Posterior vena cava (tissue), 2 donors: ENCODE measurements at places on chromosomes 5 and 9.
A peak's percentile ranks its signal among the peaks of the same experiment; 100 is the strongest.

DNA sequence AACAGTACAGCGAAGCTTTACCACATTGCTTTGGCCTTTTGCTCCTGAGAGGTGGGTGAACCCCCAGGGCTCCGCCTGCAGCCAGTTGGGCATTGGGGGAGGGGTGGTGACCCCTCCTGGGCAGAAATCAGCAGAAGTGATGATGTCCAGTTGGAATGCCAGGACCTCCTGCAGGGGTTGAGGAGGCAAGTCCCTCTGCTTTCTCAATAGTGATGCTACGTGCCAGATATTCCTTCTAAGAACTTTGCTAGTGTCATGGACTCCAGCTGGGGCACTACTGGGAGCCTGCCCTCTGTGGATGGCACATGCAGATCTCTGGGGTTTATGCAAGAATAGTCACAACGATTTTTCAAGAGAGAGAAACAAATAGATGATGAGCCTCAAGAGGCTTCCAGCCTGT is 95.6 kb downstream of the NDFIP1 start:
- DNase-seq = no peak

- DNase-seq = peak; percentile 99
These were observed at the start of the genes C9orf43 and POLE3 for GRCh38 chr9:113410207-113410864. TSS of gene C9orf43 (plus strand) at chr9:113410747. CDS start at chr9:113413494, 2,747 bp downstream. TSS of gene POLE3 (minus strand) at chr9:113410675. CDS start at chr9:113410293, 382 bp downstream.

DNA sequence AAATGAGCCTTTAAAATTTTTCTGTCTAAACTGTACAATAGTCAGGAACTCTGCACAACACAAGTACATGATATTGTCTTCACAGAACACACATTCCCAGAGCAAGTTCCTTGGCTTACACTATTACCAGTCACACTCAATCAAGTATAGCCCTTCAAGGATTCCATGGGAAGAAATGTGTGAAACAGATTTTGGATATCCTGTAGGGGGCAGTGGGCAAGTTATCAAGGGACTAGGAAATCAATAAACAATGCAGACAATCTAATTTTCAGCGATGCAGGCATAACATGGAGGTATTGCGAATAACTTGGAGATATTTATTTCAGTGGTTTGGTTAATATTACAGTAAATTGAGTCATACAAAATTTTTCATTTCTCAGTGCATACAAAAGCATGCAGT is 1171.5 kb upstream of the NUDT12 start:
- DNase-seq = no peak

GRCh38 chr9:78680196-78680595 is 383.3 kb downstream of the PSAT1 start:
- DNase-seq = no peak

GRCh38 chr5:147985608-147986007 is 78.2 kb upstream of the SPINK5 start:
- DNase-seq = no peak

- no peak for DNase-seq
These were observed 80.0 kb upstream of the NFIL3 start for GRCh38 chr9:91503673-91504081.

DNA sequence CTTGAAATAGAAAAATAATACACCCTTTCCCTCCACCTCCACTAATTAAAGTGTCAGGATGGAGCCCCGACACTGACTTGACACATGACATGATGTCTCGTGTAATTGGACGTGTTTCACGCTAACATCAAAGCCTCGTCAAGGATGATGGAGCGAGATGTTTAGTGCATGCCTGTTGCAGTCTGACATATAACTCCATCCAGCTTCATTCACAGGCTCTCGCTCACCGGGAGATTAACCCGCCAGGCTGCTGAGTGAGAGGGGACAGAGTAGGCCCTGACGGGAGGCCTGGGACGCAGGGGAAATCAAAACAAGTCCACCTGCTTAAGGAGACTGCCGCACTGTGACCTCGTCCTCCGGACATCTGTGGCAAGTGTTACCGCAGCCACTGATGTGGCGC is 263.5 kb downstream of the SLIT3 start:
- no peak for DNase-seq

GRCh38 chr9:112087506-112087905 is 87.6 kb downstream of the SUSD1 start:
- no peak for DNase-seq

DNA sequence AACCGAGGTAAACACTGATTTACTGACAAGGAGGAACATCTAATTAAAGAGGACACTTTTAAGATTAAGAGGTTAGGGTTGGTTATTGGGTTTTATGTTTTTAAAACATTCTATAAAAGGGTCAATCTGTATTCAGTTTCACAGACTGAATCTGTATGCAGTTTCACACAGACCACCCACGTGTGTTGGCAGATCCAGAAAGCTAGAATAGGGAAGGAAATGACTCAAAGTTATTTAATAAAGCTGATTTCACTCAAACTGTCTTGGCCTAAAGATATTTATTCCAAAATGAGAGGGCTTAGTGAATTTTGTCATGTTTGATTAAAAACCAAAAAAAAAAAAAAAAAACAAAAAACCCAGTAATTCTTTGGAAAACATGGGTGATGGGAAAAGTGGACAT is 140.2 kb downstream of the SLC24A2 start:
- DNase-seq = no peak

GRCh38 chr5:167918184-167918812 is 373.1 kb upstream of the WWC1 start:
- DNase-seq = no peak

DNA sequence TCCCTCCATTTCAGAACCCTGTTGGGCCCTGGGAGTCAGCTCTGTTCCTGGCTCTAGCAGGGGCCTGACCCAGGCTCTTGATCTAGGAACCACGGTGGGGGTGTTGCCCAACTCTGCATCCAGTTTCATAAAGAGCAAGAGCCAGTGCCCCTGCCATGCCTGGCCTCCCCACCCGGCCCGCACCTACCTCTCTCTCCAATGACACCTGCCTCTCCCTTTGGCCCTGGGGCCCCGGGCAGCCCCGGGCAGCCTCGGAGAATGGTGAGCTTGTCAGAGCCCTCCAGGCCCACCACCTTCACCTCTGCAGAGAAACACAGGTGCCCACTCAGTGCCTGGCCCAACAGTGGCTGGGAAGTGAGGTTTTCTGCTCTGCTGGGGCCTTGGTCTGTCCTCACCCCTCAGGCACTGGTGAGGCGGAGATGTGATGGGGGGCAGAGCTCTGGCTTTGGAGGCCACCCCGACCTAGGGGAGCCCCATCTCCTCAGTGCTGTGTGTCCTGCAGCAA is 1.5 kb downstream of the FCN1 start:
- DNase-seq = no peak

- DNase-seq = no peak
These were observed 7.2 kb downstream of the PFN3 start for GRCh38 chr5:177393206-177393765.

DNA sequence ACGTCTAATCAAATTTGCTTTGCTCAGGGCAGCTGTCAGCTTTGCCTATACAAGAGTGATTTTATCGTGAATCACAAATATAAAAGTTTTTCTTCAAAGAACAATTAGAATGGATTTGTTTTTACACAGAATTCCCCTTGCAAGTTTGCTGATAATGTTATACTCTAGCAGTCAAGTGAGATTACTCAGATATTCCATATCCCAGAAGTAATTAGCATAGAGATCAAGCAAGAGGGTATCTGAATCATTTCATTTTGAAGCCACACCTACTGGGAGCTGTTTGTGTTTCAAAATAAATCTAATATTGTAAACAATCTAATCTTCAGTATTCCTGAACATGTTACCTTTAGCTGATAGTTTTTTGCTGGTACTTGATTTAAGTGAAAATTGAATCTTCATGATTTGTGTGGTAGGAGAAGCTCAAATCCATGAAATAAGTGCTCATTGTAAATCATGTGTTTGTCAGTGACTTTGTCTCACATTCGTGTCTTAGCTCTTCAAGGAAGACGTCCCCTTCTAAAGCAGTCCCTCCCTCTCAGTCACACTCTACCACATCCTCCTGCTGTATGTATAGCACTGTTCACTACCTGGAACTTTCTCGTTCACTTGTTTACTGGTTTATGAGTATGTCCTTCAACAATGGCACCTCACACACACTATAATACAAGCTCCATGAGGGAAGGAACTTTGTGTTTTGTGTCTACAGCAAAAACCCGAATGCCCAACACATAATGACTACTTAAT is 3.3 kb upstream of the TTC39B start:
- DNase-seq = no peak
